Pons (tissue), 1 donor: ENCODE measurements at places on chromosomes 12 and 14.

GRCh38 chr12:116263844-116264243 is 13.6 kb downstream of the MED13L start:
- DNase-seq: no peak

DNA sequence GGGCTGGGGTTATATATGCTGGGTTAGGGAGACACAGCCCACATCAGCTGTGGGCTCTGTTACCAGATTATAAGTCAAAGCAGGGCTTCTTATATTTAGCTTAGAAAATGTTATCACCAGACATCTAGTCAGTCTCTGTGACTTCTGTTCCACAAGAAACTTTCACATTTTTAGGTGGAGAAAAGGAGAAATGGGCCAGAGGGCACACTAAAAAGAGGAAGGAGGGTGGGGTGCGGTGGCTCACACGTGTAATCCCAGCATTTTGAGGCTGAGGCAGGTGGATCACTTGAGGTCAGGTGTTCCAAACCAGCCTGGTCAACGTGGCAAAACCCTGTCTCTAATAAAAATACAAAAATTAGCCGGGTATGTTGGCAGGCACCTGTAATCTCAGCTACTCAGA is 28.0 kb upstream of the SLC38A1 start:
- DNase-seq: no peak

GRCh38 chr14:65348137-65348536 is 64.4 kb upstream of the FUT8 start:
- no peak for DNase-seq

GRCh38 chr12:10243818-10244520 is 31.3 kb downstream of the GABARAPL1 start:
- no peak for DNase-seq

- no peak for DNase-seq
Observed at GRCh38 chr14:54117924-54118323, 161.3 kb upstream of the BMP4 start.

GRCh38 chr14:103201801-103202200 is 78.5 kb downstream of the TNFAIP2 start:
- no peak for DNase-seq
